ENCODE measurements at places on chromosomes 6 and 20. TPM values are rescaled to one million over a fixed set of nuclear protein-coding genes. Genes with fewer than 3 reads are reported as not detected.

GRCh38 chr20:16308754-16309153 lies 264.5 kb downstream of the KIF16B start:
- no peak for DNase-seq

- no peak for DNase-seq
These were observed 7.0 kb downstream of the GOPC start for GRCh38 chr6:117595099-117595923.

SMLR1 gene
- total RNA-seq, result not detected

SULF2 gene
- total RNA-seq, result 31.5 TPM

GRCh38 chr20:24768201-24768636 lies 180.8 kb upstream of the CST7 start:
- no peak for DNase-seq

DOK5 gene
- total RNA-seq, result 1.3 TPM

DNA sequence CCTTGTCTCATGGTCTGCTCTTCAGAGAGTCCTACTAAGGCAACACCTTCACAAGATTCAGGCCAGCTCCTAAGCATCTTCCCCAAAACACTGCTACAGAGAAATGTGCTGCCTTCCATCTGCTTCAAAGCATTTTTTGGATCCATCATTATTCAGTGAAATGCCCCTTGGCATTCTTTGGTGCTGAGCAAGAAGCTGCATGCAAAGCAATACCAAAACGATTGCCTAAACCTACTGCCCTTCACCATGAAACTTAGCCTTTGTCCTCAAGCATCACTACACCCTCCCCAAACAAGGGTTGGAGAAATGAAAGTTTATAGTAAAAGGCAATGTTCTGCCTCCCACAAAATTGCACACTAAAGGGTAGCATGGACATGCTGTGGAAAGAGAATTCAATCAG lies 93.5 kb downstream of the SNAP25 start:
- DNase-seq, result no peak

DNA sequence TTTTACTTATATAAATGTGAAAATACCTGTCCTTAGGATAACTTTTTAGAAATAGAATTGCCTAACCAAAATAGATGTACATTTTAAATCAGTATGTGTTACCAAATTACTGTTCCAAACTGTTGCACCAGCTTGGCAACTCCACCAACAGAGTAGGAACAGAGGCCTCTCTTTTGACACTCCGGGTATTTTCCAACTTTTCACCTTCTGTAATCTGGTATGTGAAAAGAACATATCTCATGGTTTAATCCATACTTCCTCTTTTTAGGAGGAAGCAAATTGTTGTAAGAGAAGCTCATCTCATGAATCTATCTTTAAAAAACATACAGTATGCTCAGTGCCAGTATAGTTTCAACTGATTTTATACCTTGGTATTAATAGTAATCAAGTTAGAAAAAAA lies 24.9 kb downstream of the RNF144B start:
- DNase-seq, result no peak

DNA sequence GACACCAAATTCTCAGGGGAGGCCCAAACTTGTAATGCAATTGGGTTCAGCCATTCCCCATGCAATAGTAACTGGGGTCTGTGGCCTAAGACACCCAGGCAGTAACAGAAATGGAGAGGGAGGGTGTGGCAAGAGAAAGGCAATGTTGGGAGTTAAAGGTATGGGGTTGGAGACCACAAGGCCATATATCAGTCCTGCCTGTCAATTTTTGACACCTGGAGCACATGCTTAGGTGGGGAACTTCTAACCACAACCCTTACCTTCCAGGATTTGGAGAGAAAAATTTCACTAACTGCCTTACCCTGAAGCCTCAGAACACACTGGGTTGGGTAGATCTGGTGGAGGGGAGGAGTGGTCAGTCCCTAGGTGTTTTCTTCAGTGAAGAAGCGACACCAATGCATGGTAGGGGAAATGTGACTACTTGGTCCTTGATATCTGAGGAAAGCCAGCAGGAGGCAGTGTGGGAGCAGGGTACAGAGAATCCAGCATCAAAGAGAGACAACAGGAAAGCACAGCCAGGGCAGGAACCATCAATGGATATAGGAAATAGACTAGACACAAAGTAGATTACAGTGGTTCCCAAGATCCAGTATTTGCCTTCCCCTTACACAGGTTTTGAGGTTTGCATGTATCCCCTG lies 6.8 kb upstream of the USP49 start:
- DNase-seq, result no peak

DNA sequence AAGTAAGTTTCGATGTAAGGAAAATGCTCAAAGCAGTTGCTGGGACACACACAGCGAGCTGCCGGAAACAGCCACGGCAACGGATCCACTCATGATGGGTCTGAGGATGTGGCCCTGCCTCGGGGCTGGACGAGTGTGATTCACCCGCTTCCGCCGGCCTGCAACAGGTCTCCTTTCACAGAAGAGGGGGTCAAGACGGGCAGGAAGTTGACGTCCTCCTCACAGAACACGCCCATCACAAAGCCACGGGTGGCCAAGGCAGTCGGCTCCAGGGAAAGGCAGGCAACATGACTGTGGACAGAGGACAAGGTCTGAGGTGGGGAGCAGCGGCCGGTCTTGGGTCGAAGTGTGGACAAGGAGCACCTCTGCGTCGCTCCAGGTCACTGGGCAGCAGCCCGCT lies 29.9 kb upstream of the SMOC2 start:
- no peak for DNase-seq

- no peak for DNase-seq
These were observed 5.4 kb upstream of the PRDM1 start for GRCh38 chr6:106080763-106081095.

DNA sequence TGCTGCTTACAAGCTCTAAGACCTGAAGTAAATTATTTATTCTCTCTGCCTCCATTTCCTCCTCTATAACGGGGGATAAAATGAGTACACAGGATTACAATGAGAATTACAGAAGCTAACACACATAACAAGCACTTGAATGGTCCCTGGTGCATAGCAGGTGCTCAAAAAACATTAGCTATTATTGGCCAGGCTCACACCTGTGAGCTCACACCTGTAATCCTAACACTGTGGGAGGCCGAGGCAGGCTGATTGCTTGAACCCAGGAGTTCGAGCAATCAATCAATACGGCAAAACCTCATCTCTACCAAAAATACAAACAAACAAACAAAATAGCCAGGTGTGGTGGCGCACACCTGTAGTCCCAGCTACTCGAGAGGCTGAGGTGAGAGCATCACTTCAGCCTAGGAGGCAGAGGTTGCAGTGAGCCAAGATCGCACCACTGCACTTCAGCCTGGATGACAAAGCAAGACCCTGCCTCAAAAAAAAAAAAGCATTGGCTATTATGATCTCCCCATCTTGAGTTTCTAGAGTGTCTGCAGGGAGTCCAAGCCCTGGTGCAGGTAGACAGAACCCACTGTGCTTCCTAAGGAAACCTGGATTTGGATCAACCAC lies 68.1 kb downstream of the PREX1 start:
- no peak for DNase-seq

GRCh38 chr20:62576815-62577489 lies 65.4 kb upstream of the SLCO4A1 start:
- DNase-seq, result no peak

- DNase-seq, result no peak
These were observed 241.0 kb downstream of the ADGRG6 start for GRCh38 chr6:142542704-142543233.

All from esophagus squamous epithelium (tissue), 5 donors.